ENCODE measurements at places on chromosomes 7 and 10.

DNA sequence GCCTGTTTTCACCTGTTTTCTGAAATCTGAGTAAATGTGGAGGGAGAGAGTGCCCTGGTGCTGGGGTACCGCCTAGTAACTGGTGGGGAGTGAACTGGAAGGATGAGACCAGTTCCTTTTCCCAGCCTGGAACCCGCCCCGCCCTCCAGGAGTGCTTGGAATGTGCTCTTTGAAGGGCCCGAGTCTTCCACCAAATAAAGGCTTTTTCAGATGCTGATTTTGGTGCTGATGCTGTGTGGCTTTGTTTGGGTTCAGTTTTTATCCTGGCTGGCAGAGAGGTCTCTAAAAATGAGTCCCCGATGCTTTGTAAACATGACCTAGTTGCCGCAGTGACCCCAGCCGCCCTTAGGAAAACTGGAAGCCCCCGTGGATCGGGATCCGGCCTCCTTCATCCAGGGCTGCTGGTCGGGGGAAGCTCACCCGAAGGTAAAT, 25.9 kb downstream of the FOXK1 start:
- no peak for DNase-seq

DNA sequence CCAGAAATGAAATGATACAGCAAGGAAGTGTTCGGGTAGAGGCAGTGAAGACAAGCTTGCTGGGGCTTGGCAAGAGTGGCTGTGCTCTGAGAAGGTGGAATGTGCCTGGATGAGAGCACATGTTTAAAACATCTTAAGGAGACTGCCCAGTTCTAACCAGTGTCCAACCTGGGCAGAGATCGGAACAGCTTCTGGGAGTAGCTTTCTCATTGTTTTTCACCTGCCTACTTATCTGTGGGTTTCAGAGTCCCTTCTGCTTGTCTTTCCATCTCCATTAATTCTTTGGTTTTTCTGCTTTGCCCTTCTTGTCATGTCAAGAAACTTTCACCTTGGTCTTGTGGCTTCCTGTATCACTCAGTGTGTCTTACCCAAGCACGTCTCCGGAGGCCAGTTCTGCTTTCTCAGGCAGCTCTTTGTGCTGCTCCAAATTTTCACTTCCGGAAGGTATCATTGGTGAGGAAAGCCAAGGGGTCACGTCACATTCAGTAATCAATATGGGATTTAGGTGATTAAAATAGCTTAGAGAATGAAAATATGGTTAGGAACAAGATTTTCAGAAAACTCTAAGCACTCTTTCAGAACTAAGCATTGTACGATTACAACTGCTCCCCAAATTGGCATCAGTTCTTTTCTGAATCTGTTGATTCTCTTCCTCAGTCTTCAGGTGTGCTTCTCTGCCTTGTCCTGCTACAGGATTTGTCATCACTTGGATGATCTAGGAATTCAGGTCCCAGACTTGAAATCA, 5.5 kb upstream of the LAMB4 start:
- DNase-seq = no peak

DNA sequence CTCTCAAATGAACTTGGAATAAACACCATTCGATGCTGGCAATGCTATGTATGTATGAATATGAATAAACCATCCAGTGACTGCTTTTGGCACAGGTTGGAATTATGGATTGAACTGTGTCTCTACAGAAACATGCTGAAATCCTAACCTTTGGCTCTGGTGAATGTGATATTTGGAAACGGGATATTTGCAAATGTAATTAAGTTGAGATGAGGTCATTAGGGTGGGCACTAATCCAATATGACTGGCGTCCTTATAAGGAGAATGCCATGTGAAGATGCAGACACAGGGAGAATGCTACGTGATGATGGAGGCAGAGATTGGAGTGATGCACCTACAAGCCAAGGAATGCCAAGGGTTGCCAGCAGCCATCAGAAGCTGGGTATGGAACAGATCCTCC, 3.4 kb upstream of the ACTR3B start:
- no peak for DNase-seq

DNA sequence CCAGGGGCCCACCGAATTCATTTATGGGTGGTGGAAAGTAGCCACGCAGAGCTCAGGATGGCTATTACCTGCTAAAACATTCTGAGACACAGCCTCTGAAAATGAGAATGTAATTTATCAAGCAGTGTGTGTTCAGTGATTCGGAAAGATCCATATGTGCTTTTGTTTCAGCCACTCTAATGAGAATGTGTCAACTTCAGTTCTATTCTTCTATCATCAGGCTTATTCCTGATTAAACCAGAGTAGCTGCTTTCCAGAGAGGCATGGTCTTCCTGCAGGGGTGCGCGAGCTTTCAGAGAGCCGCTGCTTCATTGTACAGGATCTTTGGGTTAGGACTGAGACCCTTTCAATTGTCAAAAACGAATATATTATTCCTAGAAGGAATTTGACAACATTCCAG, 167.6 kb downstream of the OTUD1 start:
- no peak for DNase-seq

DNA sequence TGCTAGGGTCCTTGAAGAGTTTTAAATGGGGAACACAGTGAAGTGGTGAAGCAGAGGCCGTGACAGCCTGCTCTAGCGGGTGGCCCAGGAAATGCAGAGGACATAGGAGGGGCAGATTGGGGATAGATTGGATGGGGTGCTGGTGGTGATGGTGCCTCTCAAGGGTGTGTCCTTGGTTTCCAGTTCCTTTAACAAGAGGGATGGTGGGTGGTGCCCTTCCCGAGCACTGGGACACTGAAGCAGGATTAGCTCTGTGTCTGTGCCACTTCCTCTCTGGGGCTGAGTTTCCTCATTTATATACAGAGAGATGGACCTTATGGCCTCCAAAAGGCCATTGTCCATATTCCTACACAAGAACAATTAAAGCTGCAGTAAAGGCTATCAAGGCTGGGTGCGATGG, 285.5 kb downstream of the TCF7L2 start:
- no peak for DNase-seq

DNA sequence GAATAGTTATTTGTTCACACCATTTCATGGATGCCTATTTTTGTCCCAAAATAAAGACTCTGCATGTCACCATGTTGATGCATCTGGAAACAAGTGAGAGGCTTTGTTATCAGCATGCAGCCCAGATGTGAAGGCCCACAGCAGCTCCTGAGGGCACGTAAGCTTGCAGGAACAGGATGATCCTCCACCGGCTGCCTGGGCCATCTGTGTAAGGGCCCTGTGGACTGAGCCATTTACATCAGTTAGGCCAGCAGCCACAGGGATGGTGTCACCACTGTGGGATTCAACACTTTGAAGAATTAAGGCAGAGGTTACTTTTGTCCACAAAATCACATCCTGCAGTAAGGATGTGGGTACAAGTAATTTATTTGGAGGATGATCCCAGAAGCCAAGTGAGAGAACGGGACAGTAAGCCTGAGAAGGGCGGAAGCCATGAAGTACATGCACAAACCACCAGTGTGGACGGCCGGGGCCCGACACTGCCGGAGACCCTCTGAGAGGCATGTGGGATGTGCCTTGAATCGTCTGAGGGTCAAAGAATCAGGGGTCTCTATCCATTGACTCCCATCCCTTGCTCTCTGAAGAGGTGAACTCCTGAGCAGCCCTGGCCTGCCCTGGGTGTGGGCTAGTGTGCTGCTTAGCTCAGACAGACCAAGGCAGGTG, 609.7 kb downstream of the DNAJB6 start:
- DNase-seq = no peak

DNA sequence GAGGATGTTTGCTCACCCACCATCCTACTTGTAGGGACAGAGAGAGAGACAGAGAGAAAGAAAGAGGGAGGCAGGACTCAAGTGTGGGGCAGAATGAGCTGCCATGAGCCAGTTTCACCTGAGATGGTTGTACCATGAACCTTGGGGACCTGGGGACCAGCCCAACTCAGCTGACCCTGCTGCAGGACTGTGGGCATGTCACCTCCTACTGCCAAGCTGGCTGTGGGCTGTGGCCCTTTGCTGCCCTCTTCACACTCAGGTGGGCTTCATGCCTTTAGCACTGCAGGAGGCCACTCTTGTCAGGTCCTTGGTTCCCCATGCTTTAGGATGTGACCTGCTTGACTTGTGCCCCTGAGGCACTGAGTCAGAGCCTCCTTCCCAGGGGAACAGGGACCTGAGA, 108.2 kb upstream of the PCBD1 start:
- DNase-seq = no peak

GRCh38 chr7:151273651-151274390, 25.3 kb upstream of the SMARCD3 start:
- DNase-seq = no peak

DNA sequence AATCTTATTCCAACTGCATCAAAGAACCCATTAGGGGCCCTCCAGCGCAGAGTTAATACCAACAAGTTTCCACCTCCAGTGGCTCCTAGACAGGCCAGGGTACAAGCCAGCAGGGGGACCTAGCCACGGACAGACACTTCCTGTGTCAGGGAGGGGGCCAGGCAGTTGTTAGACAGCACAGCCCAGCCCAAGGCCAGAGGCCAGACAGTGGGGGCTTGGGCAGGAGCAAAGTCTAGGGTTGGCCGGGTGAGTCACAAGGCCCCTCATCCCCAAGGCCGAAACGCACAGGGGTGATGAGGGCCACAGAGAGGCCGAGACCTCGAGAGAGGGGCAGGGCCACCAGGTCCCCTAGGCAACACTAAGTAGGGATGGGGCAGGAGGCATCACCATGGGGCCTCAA, 19.3 kb upstream of the OPTN start:
- DNase-seq = no peak

- no peak for DNase-seq
These were observed 1214.3 kb upstream of the SORCS1 start for GRCh38 chr10:108378779-108379178.

- no peak for DNase-seq
These were observed 20.3 kb upstream of the PCBD1 start for GRCh38 chr10:70908406-70909296.

DNA sequence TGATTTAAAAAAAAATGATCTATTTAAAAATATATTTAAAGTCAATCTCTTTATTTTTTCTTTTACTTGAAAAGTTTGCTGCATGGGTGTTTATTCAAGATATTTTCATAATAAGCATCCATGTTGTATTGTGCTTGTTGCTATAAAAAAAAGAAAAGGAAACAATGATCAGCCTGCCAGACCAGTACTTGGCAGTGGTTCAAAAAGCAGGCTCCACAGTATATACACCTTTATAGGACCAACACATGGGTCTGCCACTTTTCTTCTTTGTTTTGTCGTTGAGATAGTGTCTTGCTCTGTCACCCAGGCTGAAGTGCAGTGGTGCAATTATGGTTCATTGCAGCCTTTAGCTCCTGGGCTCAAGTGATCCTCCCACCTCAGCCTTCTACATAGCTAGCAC, 228.0 kb downstream of the TWIST1 start:
- DNase-seq = no peak

DNA sequence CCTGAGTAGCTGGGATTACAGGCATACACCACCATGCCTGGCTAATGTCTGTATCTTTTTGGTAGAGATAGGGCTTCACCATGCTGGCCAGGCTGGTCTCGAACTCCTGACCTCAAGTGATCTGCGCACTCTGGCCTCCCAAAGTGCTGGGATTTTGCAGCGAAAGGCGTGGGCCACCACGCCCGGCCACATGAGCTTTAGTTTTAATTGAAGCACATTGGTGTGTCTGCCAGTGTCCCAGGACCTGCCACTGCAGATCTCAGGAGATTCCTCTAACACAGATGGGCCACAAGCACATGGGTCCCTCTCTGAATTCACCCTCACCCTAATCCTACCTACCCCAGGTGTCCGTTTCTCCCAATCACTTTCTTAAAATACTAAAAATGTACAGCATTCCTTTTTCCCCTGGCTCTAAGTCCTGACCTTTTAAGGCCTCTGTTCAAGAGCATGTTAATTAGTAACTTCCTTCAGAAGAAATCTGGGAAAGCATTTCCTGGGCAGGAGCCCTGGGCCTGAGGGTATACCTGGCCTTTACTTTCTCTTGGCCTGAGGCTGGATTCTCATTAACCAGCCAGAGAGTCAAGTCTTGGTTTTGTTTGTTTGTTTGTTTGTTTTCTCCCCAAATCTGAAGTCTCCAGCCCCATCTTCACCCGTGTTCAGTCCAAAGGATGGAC, 82.6 kb downstream of the PRPF18 start:
- DNase-seq = no peak

DNA sequence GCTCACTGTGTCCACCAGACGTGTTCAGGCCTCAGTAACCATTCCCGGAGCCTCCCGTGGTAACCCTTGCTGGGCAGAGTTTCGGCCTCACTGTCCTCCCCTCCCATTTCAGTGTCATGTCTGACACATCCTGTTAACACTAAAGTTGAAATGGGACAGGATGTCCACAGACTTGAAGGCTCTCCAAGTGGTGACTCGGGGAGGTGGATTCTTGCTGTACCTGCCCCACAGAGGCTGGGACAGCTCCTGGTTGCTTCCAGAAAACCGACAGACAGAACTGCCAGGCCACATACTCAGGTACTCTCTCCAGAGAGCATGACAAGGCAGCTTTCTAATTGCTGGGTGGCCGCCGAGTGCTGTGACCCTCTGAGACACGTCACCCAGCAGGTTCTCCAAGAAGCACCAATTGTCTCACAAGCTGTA, 17.9 kb upstream of the CYTH3 start:
- no peak for DNase-seq

GRCh38 chr7:82071468-82071867, 301.6 kb upstream of the HGF start:
- no peak for DNase-seq

DNA sequence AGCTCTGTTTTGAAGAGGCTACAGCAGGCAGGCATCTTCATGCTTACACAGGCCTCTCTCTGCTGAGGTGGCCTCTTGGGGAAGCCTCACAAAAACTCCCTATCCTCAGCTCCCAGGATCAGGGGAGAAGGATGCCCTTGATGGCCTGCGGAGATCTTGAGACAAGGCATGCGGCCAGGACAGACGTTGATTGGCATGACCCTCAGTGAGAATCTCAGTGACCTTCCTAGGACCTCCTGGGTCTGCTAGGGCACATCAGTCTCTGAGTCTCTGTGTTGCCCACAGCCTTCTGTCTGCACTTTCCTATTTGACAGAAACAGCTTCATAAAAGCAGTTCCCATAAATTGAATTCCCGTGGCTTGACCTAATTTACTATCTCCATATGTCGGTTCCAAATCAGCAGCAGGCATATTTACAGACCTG, 1005.8 kb upstream of the C7orf33 start:
- DNase-seq = no peak

GRCh38 chr7:139651914-139652313, 125.9 kb downstream of the HIPK2 start:
- no peak for DNase-seq

GRCh38 chr7:22989643-22990587, 24.0 kb downstream of the HYCC1 start:
- no peak for DNase-seq

DNA sequence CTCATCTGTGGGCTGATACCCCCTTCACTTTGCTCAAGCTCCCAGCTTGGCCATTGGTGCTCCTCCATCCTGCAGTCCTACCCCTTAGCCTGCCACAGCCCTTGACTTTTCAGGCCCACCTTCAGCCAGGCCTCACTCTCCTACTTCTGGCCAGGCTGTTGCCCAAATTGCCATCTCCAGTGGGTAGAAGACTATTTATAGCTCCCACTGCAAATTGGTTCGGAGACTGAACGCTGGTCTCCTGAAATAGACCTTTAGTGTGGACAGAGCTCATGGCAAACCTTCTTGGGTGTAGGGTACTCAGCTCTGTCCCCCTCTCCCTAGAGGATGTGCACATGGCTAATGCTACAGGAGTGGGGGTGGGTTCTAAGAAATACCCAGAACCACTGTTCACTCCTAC, 697.8 kb downstream of the LRMDA start:
- DNase-seq = no peak

Data from activated CD8-positive, alpha-beta memory T cell treated with anti-CD3 and anti-CD28 coated beads, Interleukin-2, amount 50 U/mL, for 4 hours (primary cell).